ENCODE measurements at places on chromosomes 11 and 22.

- no peak for DNase-seq
Observed at GRCh38 chr11:74288911-74289310, 22.5 kb downstream of the P4HA3 start.

- DNase-seq: no peak
Observed at GRCh38 chr11:17244046-17244445, 32.5 kb upstream of the NUCB2 start.

DNA sequence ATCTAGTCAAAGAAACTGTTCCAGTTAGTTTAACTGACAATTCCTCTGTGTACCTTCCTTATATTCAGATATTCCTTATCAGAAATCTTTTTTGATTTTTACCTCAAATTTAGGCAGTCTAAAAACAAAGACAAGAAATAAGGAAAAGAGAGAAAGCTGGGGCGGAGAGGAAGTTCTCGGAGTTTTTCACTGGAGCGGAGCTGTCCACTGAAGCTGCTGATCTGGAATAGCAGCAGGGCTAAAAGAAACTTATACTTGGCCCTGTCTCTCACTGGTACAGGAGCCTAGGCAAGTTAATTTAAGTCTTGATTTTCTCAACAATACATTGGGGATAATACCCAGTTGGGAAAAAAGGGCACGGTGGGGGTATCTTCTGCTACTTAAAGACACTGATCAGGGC lies 59.2 kb upstream of the CYP2D6 start:
- DNase-seq: no peak

DNA sequence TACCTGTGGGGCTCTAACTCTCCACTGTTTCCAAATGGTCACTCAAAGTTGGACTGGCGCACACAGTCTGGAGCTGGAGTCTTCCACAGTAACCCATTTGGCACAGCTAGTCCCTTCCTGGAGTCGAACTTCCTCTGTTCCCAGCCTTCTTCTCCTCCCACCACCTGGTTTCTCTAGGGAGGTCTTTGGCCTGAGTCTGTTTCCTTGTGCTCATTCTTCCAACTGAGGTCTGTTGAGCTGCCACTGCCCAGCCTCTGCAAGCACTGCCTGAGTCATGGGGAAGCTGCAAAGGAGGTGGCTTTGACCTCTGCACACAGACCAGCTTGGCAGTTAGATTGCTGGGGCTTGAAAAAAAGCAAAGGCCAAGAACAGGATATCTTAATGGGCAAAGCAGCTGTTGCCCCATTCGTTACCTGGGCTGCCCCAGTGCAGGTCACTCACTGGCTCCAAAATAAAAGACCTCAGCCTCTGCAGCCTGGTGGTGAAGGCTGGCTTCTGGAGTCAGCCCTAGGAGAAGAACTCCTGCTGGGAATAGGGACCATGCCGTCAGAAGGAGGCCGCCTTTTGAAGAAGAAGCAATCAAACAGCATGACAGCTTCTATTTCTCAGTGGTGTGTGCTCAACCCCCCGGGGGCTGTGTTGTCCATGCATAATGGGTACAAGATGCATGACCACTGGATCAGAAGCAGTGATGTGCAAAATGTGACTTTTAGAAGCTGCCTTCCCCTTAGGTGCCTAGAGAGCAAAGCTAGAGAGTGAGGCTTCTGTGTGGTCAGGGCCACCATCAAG lies 3.0 kb downstream of the ADAMTS15 start:
- DNase-seq: no peak

- no peak for DNase-seq
Observed at GRCh38 chr22:37660709-37661045, 2.2 kb downstream of the PDXP start.

GRCh38 chr11:30919389-30920152 lies 333.4 kb upstream of the MPPED2 start:
- DNase-seq: no peak

DNA sequence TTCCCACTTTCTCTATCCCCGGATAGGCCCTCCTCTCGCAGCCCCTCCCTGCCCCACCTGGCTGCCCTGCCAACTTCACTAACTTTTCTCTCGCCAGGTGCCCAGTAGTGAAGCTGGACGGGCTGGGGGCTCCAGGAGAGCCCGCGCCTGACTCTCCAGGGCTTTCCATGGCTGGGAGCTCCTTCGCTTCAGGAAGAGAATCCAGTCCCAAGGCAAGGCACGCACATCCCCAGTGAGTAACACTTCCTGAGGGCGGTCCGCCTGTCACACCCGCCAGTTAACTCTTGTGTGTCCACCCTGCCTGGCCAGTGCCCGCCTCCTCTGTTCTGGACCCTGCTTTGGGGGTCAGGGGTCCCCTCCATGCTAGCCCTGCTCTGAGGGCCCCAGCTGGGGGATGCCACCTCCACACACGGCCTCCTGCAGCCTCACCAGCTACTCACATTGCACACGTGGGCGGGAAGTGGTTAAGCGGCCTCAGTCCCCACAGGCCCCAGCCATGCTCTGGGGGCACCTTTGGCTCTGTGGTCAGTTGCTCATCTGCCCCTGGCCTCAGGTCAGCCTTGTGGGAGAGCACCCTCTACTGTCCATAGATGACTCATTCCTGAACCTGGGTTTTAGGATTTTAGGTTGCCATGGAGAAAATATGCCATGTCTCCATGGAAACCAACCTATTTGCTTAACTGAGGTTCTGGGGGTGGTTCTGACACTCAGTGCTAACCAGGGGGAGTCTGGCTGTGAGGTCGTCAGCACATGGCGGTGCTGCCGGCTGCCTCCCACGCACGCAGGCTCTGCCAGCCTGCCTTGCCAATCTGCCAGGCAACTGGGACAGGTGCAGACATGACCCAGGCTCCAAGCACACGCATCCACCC lies at the start of gene RIN1:
RIN1 (minus strand) TSS at position 201 of the 869 bp plus-strand sequence; CDS start at position 169, 32 bp downstream.
- peak; percentile 59 for DNase-seq

- no peak for DNase-seq
Observed at GRCh38 chr11:104968355-104968855, at the start of gene CASP4. CASP4 (minus strand) TSS chr11:104968574; CDS start chr11:104968525, 49 bp downstream.

- DNase-seq: no peak
Observed at GRCh38 chr22:21682385-21683175, 16.8 kb downstream of the PPIL2 start.

DNA sequence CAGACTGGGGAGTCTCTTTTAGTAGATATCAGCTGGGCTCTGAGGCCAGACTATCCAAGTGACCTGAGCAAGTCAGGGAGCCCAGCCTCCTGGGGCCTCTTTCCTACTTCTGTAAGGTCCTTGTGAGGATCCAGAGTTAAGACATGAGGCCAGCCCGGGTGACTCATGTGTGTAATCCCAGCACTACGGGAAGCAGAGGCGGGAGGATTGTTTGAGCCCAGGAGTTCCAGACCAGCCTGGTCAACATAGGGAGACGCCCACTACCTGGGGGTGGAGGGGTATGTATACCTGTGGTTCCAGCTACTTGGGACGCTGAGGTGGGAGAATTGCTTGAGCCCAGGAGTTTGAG lies 36.9 kb upstream of the POLA2 start:
- no peak for DNase-seq

DNA sequence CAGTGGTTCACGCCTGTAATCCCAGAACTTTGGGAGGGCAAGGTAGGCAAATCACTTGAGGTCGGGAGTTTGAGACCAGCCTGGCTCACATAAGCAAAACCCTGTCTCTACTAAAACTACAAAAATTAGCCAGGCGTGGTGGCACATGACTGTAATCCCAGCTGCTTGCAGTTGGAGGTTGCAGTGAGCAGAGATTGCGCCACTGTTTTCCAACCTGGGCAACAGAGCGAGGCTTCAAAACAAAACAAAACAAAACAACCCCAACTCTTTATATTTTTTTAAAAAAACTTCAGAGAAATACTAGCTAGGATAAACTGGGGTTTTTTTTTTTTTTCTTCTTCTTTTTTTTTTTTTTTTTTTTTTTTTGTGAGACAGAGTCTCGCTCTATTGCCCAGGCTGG lies 31.8 kb upstream of the RAPSN start:
- no peak for DNase-seq

DNA sequence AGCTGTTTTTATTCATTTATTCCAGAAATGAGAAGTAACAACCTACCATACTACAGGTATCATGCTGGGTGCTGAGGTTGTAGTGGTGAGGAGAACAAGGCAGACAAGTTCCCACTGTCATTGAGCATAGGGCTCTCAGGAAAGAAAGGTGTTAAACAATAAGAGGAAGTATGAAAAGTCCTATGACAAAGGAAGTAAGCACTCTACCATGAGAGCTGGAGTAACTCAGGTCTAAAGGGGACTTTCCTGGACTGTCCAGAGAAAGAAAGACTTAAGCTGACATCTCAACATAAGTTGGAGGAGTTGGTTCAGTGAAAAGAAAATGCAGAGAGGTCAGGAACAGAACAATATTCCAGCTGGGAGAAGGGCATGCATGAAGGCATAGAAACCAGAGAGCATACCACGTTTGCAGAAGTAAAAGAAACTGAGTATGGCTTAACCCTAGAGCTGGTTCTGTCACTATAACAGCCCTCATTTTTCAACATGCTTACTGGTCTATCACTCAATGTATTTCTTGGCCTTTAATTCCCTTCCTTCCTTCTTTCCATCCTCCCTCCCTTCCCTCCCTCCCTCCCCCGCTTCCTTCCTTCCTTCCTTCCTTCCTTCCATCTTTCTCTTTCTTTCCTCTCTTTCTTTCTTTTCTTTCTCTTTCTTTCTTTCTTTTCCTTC lies 137.8 kb upstream of the BDNF start:
- DNase-seq: no peak

DNA sequence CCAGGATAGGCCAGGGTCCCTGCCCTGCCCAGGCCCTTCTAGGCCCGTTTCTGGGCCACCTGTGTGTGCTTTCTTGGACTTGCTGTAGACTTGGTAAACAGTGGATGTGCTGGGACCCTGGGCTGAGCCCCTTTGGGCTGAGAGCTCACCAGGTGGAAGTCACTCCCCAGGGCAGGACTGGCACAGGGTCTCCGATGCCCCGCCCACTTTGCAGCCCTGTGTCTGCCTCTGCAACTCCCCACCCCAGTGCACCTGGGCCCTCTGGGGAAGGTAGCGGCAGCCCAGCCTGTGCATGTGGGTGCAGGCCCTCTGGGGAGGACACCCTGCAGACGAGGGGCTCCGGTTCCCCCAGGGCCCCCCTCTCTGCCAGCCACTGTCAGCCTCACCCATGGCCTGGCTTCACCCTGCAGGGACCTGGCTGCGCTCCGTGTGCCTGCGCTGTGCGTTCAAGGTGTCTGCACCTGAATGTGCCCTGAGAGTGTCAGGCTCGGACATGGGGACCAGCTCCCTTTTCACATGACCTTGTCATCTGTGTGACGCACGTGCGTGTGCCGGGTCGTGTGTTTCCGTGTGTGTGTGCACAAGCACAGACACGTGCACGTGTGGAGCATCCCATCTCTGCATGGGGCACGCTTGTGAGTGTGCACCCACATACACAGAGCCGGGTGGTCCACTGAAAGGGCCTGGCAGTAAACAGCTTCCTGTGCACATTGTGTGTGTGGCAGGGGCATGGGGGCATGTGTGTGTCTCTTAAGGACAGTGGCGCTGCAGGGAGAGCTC lies 118.5 kb downstream of the KCNQ1OT1 start:
- DNase-seq: no peak

- DNase-seq: no peak
Observed at GRCh38 chr11:13064593-13064992, 55.5 kb downstream of the RASSF10 start.

DNA sequence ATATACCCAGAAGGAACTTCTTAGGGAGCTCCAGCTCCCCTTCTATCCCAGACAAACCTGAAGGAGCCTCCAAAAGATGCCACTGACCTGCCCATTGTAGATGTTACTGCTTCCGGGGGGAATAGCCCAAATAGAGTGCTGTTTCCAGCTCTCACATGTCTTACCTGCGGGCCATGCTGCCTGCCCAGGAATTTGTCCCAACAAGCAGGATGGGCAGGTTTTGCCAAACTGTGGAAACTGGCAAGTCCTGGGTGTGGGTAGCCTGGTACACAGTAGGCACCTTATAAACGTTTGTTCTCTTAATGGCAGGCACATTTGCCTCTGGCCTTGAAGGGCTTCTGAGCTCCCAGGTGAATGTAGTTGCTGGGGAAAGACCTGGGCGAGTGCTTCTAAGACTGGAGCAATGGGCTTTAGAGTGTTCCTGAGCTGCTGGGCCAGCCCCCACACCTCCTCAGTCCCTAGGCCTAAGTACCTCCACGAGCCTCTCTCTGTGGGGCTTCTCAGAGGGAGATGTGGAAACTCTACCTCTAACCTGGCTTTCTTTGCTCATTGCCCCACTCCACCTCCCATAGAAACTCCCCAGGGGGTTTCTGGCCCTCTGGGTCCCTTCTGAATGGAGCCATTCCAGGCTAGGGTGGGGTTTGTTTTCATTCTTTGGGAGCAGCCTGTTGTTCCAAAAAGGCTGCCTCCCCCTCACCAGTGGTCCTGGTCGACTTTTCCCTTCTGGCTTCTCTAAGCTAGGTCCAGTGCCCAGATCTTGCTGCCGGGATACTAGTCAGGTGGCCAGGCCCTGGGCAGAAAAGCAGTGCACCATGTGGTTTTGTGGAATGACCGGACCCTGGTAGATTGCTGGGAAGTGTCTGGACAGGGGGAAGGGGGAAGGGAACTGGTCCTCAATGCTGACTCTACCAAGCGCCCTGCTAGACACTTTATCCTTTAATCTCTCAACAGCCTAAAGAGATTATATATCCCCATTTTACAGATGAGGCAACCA lies 37.2 kb downstream of the LIMK2 start:
- no peak for DNase-seq

GRCh38 chr11:20739577-20739976 lies 70.2 kb downstream of the NELL1 start:
- DNase-seq: no peak

GRCh38 chr11:119493712-119494111 lies 70.7 kb upstream of the THY1 start:
- no peak for DNase-seq

DNA sequence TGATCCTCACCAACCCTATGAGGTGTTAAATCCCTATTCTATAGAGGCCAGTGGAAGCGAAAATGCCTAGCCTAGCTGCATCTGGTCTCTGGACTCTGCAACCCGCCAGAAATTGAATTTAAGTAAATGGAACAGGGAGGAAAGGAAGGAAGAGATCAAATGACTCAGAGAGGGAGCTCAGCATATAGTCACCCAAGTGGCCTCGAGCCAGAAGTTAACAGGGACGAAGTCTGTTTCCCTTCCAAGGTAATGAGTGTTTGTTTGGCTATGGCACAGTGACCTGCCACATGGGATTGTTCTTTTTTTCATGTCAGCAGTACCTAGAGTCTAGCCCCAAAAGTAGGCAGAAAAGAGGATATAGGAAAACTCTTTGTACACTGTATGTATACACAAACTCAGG lies 66.3 kb downstream of the PAK1 start:
- DNase-seq: no peak

DNA sequence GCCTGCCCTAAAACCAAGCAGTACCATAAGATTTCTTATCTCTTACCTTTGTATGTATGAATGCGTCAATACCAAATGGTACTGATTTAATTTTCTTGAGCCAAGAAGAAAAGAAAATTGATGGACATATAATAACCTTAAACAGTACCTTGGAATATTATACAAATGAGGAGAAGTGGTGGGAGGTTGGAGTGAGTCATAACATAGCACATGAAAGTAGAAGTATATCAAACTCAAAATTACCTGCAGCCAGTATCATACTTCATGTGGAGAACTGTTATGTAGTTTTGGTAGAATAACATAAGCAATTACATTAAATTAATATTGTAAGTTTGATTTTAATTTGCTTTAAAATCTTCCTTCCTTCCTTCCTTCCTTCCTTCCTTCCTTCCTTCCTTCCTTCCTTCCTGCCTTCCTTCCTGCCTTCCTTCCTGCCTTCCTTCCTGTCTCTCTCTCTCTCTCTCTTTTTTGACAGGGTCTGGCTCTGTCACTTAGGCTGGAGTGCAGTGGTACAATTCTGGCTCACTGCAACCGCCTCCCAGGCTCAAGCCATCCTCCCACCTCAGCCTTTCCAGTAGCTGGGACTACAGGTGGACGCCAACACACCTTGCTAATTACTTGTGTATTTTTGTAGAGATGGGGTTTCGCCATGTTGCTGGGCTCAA lies 460.9 kb upstream of the CCDC90B start:
- DNase-seq: no peak

GRCh38 chr22:46113910-46114517 lies 36.3 kb upstream of the PPARA start:
- no peak for DNase-seq
